Fibroblast of skin of right quadriceps (primary cell): ENCODE measurements at places on chromosomes 3 and 15.

DNA sequence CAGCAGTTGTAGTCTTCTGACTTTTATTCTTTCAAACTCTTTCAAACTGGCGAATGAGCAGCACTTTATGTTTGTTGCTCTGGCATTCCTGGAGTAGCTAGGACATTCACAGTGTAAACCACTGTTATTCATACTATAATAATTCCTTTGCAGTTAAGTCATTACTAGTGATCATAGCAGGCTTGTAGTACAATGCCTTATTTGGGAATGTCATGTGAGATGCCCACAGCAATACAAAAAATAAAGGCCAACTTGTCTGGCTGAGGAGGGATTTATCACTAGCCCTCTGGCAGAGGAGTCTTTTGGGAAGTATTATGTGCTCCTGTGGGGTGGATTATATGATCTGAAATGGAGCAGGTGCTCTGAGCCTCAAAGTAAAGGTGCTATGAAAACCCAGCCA lies 197.2 kb downstream of the VGLL3 start:
- peak; percentile 98 for DNase-seq

GRCh38 chr15:99097441-99098410 lies 7.2 kb upstream of the SYNM start:
- no peak for DNase-seq

DNA sequence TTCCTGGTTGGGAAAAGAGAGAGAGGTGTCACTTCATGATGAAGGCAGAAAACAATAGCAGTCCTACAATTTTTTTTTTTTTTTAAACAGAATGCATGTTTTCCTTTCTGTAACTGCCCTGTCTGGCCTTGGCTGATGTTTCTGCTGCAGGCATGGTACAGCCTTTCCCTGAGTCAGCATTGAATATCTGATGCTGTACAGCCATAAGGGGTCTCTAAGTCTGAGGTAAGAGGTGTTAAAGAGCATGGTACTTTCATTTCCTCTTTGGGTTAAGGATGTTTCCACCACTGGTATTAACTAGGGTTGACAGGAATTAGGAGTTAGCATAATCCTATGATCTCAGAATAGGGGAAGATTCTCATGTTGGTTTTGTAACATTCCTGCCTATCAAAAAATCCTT lies 147.4 kb downstream of the CHST2 start:
- no peak for DNase-seq

GRCh38 chr3:55486857-55487380 lies at the start of gene WNT5A:
Gene WNT5A (minus strand): TSS chr3:55487306. CDS start chr3:55486985, 321 bp downstream.
- DNase-seq: peak; percentile 66

- no peak for DNase-seq
Measured at GRCh38 chr3:64209866-64210621, 15.2 kb downstream of the PRICKLE2 start.
